CD14-positive monocyte (primary cell): ENCODE measurements at places on chromosomes 12 and 14. TPM values are rescaled to one million over a fixed set of nuclear protein-coding genes. Genes with fewer than 3 reads are reported as not detected.
A peak's percentile ranks its signal among the peaks of the same experiment; 100 is the strongest.

DNA sequence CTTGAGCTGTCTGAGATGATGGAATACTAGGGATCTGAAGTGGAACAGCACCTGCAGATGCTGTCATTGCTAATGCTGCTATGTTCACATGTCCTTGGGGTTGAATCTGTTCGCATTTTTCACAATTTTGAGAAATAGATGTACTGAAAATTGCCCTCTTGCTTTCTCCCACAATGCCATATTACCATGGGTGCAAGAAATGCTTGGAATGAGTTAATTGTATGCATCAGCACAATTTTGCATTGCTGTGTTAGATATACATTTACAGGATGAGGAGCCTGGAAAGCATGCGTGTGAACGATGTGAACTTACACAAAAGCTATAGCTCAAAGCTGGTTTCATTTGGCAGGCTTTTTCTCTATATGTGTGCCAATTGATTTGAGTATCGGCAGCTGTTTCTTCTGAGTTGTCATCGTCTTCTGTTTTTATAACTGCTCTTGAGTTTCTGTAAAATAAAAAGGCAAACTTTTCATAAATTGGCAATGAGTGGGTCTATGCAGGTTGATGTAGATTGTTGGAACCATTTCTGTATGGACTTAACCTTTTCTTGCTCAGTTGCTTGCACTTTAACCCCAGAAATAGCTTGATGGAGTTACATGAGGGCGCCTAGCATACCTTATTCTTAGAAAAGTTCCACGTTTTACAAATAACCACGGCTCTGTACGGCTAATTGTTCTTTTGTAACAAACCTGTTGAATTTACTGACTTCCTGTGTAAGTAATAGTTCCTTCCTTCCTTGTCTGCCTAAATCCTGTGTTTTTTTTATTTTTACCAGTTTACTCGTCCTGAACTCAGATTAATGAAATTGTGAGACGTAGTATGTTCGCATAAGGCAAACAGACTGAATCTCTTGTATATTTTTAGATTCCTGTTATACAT lies 105.9 kb downstream of the FGD4 start:
- no peaks in the 10 kb centered on the region for H3K27me3 ChIP-seq
- no peak overlapping the region for H3K27ac ChIP-seq
- H3K4me3 ChIP-seq = no peak overlapping the region
- H3K36me3 ChIP-seq = peaks cover 12% of the 10 kb centered on the region
- peaks cover 60% of the 10 kb centered on the region for H3K4me1 ChIP-seq

DNA sequence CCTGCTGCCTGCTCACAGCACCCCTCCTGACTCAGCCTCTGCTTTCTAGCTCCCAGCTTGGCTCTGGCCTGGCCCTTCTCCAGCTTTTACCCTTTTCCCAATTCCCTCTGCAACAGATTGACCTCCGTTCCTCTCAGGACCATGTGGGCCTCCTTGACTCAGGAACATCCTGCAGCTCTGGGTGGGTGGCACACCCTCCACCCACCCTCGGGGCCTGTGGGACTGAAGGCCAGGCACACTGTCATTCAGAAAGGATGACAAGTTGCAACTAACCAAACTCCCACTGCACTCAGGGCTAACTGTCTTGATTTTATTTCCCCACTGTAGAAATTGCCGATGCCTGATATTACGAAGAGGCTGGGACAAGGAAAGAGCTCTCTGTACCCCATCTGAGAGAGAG lies 59.4 kb downstream of the HELB start:
- no peak for DNase-seq
- no peak overlapping the region for H3K4me3 ChIP-seq
- no peaks in the 10 kb centered on the region for H3K27me3 ChIP-seq
- H3K27ac ChIP-seq = no peak overlapping the region

Gene TDP1
- 13.4 TPM for polyA plus RNA-seq

DNA sequence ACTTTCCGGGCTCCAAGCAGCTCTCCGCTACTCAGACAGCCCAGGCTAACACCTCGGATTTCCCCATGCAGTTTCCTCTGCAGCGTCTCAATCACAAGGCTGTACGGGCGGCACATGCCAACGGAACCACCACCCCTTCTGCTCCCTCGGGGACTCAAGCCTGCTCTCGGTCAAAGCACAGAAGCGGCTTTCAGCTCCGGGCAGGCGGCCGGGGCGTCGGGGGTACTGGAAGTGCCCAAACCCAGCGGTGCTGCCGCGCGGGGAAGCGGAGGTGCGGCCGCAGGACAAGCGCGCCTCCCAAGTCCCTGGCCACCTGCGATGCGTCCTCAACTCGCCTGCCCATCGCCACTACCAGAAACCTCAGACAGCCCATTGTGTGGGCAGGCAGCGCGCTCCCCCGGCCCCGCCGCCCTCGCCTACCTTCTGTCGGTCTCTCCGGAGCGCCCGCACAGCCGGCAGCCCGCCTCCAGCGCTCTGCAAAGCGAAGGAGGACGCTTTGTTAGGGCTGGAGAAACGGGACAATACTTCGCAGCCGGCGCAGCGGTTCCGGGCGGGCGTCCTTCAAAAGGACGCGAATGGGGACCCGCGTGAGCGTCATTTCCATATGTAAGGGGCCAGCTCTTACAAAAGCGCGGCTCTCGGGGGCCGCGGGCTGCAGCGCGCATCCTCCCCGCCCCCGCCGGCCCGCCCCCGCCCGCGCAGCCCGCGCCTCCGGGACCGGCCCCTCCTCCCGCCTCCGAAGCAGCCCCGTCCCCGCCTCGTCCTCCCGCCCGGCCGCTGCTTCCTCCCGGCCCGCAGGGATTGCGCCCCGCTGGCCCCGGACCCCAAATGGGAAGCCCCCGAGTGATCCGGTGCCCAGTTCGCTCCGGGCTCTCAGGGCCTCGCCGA lies 674 bp downstream of the NIN start:
- DNase-seq = peak; percentile 66
- peaks cover 35% of the 10 kb centered on the region for H3K4me1 ChIP-seq
- H3K27me3 ChIP-seq = no peaks in the 10 kb centered on the region
- H3K36me3 ChIP-seq = peaks cover 11% of the 10 kb centered on the region

- no peak overlapping the region for H3K27ac ChIP-seq
- DNase-seq = no peak
- H3K27me3 ChIP-seq = peaks cover 47% of the 10 kb centered on the region
- no peaks in the 10 kb centered on the region for H3K36me3 ChIP-seq
- peaks cover 6% of the 10 kb centered on the region for H3K4me1 ChIP-seq
Observed at GRCh38 chr12:96986883-96987523, 79.9 kb downstream of the NEDD1 start.

DNA sequence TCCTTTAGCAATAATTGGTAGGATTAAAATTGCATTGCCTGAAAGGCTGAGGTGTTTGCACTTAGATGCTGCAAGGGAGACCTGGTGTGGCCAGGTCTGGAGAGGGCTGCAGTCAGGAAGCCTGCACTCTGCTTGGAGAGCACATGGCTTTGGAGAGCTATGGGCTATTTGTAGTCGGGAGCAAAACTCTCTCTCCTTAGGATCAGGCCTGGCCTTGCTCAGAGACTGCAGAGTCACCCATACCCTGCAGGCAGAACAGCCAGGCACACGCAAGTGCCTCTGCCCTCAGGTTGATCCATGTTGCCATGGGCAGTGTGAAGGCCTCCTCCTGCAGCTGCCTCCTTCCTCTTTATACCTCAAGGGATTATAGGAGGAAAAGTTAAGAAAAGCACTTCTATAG lies 26.8 kb downstream of the CKB start:
- no peaks in the 10 kb centered on the region for H3K27me3 ChIP-seq
- H3K27ac ChIP-seq = peak overlapping the region; percentile 4
- peaks cover 82% of the 10 kb centered on the region for H3K36me3 ChIP-seq
- H3K4me3 ChIP-seq = no peak overlapping the region

DNA sequence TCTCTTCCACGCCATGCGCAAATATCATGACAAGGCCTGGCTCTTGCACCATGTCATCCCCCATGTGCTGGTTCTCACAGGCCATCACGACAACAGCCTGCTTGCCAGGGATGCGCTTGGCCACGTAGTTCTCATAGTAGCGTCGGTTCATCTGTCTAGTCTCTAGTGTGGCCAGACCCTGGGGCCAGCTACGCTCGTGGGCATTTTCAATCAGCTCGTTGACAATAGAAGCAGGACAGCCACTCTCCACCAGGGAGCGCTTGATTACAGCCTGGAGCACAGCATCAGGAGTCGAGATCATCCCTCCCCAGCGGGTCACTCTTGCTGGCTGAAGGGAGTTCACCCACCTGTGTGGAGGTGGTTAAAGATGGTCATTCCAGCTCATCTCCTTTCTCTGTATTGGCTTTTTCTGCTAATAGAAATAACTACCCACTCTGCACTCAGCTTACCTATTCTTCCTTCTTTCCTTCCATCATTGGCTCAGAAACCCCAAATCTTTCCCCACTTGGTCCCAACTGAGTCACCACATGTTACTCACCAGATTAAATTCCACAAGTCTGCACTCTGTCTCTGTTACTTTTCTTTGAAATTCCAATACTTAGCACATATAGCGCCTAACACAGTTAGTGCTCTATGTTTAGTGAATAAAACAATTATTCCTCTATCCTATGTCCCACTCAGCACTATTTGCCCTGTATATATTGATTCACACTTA lies 15.1 kb downstream of the RNF41 start:
- no peak overlapping the region for H3K4me3 ChIP-seq
- peaks cover 78% of the 10 kb centered on the region for H3K36me3 ChIP-seq
- peak; percentile 35 for DNase-seq
- H3K27ac ChIP-seq = no peak overlapping the region
- no peaks in the 10 kb centered on the region for H3K4me1 ChIP-seq

DNA sequence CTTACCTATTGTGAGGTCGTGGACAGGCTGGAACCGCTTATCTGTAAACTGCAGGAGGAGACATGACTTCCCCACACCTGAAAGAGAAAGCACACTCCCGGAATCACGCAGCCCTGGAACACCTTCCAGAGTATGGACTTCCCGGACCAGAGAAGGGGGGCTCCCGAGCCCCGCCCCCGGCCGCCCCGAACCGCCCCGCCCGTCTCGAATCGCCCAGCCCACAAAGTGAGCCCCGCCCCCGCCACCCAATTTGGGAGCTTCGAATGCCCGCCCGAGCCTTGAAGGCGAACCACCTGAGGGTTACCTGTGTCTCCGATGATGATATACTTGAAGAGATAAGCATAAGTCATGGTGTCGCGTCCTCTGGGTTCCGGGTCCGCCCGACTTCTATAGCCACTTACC lies 235 bp downstream of the RAB2B start:
- H3K4me3 ChIP-seq = peak overlapping the region; percentile 97
- H3K4me1 ChIP-seq = peaks cover 26% of the 10 kb centered on the region
- H3K36me3 ChIP-seq = peaks cover 48% of the 10 kb centered on the region
- no peaks in the 10 kb centered on the region for H3K27me3 ChIP-seq
- peak; percentile 55 for DNase-seq

Gene ZDHHC22
- not detected for polyA plus RNA-seq

Gene SRRM4
- polyA plus RNA-seq = not detected in 2 replicates

- H3K27me3 ChIP-seq = no peaks in the 10 kb centered on the region
- no peak overlapping the region for H3K27ac ChIP-seq
- no peaks in the 10 kb centered on the region for H3K4me1 ChIP-seq
- H3K4me3 ChIP-seq = no peak overlapping the region
- no peak for DNase-seq
- no peaks in the 10 kb centered on the region for H3K36me3 ChIP-seq
Observed at GRCh38 chr12:84408936-84409335, 503.7 kb downstream of the SLC6A15 start.

- no peak for DNase-seq
- H3K27me3 ChIP-seq = peaks cover 100% of the 10 kb centered on the region
- H3K4me1 ChIP-seq = peaks cover 37% of the 10 kb centered on the region
- no peaks in the 10 kb centered on the region for H3K36me3 ChIP-seq
- H3K4me3 ChIP-seq = no peak overlapping the region
- H3K27ac ChIP-seq = no peak overlapping the region
Observed at GRCh38 chr14:60647837-60648248, 1.4 kb downstream of the SIX1 start.

DNA sequence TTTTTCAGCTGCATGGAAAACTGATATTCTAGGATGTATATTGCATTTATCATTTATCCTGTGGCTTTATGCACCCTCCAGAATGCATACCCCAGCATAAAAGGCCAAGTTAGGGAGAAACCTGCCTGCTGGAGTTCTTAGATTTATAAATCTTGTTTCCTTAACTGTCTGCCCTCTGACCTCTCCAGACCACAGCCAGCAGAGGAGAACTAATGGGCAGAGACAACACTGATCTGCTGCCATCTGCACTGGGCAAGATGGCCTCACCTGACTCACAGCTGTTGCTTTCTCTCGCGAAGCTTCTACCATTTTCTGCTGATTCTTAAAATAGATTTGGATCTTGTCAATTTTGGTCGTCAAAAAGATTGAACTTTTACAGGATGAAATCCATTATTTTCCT lies 65.8 kb downstream of the PPP2R5C start:
- peak overlapping the region; percentile 39 for H3K27ac ChIP-seq
- peaks cover 47% of the 10 kb centered on the region for H3K4me1 ChIP-seq
- DNase-seq = no peak
- H3K36me3 ChIP-seq = peaks cover 11% of the 10 kb centered on the region

DNA sequence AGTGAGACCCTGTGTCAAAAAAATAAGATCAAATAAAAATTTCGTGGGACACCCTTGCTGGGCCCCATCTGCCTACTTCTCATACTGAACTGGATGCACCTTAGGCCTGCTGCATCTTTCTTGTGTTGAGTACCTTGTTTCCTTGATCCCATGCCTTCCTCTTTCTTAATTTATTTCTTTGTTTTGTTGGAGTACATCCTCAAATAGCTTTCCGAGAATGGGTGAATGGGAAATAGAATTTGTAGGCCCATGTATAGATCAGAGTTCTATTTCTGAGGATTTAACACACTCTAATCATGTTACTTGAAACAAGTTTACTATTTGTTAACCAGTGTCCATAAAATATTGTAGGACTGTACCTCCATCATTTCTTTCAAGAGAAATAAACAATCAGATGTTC lies 23.6 kb downstream of the KCNMB4 start:
- DNase-seq = no peak
- no peaks in the 10 kb centered on the region for H3K4me1 ChIP-seq
- H3K4me3 ChIP-seq = no peak overlapping the region
- no peak overlapping the region for H3K27ac ChIP-seq
- no peaks in the 10 kb centered on the region for H3K36me3 ChIP-seq

Gene TAS2R13
- not detected for polyA plus RNA-seq

DNA sequence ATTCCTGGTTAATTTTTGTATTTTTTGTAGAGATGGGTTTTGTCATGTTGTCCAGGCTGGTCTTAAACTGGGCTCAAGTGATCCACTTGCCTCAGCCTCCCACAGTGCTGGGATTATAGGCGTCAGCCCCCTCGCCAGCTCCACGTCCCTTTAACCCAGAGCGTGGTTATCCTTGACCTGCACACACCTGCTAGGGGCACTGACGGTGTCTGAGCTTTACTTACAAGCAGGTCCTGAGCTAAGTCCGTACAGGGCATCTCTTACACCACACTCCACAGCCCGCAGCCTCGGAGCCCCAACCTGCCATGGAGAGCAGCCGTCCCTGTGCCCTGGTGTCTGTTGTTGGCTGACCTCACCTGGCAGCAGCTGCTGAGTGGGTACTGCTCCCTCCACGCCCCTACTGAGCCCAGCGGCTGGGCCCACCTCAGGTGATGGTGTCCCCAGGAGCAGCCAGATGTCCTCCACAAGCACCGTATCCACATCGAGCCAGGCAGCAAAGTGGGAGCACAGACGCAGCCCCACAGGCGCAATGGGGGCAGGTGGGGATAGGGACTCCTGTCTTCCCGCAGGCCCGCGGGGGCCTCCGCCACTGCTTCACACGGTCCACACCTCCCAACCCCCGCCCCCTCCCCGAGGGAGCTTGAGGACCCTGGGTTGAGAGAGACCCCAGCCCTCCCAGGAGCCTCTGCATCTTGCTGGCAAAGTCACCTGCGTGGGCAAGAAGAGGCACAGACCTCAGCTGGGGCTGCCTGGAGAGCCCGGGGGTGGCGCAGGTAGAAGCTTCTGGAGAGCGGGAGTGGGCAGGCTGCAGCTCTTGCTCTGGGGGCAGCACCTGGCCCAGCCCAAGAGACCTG lies 325.4 kb upstream of the SFSWAP start:
- H3K36me3 ChIP-seq = no peaks in the 10 kb centered on the region
- H3K4me3 ChIP-seq = no peak overlapping the region

Gene MBD6
- 2.4 TPM for polyA plus RNA-seq
